Mesothelial cell of epicardium (in vitro differentiated cells): ENCODE measurements at places on chromosomes 3 and 15.

- DNase-seq, result no peak
These were observed 70.2 kb upstream of the ACTC1 start for GRCh38 chr15:34865531-34865930.

DNA sequence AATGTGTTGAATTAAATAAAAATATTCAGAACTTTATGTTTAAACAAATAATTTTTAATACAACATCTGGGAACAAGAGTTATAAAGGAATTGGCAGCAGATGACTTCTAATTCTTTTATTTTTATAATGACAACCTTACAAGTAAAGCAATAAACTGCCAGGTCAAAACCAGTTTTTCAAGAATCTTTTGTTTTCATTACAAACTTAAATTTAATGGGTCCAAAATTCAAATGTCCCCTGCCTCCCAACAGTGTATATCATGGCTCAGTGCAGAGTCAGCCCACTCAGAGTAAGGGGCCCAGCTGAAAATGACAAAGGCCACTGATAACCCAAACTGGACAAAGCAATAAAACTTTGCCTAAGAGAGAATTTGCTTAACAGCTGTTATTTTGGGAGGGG is 81.5 kb downstream of the STRIT1 start:
- DNase-seq, result no peak

DNA sequence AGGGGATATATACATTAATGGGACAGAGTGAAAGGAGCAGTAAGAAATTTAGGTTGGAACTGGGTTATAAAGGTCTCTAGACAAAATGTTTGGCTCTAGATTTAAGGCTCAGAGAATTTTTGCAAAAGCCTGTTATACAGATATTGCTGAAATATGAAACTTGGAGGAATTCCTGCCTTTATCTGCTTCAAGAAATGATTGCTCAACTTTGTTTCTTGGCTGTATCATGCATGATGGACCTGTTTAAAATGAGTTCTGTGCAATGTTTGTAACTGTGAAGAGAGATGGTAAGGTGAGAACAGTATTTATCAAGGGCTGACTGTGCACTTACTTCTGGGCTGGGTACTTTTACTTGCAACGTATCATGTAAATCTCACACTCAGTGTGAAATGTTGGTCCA is 3.3 kb downstream of the CRYBG3 start:
- DNase-seq, result no peak

- DNase-seq, result no peak
These were observed 83.5 kb downstream of the ADAMTS9 start for GRCh38 chr3:64604313-64604712.

- no peak for DNase-seq
These were observed 86.6 kb downstream of the LINGO1 start for GRCh38 chr15:77546050-77546501.

- no peak for DNase-seq
These were observed 161.4 kb upstream of the RARB start for GRCh38 chr3:25266677-25267076.

GRCh38 chr3:143840636-143841035 is 7.6 kb downstream of the SLC9A9 start:
- no peak for DNase-seq

DNA sequence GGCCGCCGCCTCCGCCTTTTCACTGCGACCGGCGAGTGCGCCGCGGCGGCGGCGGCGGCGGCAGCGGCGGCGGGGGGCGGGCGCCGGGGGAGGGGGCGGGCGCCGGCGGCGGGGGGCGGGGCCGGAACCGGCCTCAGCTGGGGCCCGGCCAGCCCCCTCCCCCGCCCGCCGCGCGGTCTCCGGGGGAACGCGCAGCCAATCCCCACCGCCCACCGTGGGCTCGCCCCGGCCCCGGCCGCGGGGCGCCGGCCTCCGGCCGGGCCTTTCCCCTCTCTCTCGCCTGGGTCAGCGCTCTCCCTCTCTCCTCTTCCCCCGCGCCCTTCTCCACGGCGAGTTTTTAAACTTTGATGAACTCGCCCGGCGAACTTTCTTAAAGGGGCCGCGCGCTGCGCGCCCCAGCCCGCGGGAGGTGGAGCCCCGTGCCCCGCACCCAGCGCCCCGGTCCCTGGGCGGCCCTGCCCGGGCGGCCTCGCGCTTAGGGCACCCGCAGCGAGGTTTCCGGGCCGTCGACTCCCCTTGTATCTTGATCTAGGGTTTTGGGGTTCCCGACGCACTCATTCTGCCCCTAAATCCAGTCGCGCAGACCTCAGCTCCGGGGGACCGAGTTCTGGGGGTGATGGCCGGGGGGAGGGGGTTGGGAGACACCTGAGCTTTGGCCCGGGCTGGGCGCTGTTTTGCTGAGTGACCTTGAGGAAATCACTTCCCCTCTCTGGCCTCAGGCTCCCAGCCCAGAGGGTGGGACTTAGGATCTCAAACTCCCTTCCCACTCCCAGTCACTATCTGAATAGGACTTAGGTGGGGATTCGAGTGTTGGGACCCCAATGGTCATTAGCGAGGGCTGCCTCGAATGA is at the start of gene RBPMS2:
Gene RBPMS2, minus strand, starts transcription at position 39 of the 851 bp plus-strand sequence. CDS start 270 bp downstream, outside the sequence.
- peak; percentile 50 for DNase-seq

DNA sequence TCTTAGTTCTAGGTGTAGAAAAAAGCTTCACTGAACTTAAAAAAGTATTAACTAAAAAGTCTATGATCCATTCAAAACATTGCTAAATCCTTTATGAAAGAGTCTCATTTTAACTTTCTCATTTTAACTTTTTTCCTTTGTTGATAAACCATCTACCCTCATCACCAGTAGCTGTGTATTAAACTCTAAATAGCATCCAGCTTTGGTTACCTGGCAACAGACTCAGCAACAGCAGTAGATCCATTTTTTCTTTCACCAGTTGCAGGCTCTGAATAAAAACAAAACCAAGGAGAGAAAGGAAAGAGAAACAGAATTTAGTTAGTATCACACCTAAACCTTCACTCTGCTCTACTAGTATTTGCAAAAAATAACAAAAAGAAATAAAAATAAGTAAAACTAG is 51.6 kb downstream of the TP53BP1 start:
- no peak for DNase-seq

DNA sequence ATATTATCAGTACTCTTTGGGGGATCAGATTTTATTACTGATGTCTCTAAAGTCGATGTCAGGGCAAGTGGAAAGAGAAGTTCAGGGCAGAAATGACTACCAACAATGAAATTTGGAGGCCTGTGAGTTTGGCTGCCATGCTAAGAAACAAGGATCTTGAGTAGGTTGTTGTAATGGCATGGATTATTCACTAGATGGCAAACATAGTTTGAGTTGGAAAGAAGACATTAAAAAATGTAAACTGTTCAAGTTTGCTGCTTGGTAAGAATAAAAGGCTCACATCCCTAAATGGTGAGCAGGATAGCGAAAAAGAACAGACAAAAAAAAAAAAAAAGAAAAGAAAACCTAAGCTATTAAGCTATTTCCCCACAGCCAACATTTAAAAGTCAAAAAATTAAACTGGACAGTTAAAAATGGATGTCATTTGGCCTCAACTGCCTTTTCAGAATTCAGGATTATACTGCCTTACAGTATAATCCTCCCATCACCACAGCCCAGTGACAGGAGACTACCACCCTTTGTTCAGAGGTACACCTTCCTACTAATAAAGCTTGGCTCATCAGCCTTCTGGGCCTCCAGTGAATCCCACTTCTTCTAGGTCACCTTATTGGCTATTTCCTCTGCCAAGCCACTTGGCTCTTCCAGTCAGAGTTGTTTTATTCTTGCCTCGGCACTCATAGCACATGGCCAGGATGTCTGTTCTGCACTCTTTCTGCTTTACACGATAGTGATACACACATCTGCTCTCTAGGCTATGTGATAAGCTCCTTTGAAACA is 163.7 kb downstream of the PLD1 start:
- no peak for DNase-seq

- DNase-seq, result no peak
These were observed 727.5 kb downstream of the TBL1XR1 start for GRCh38 chr3:176469694-176470205.

DNA sequence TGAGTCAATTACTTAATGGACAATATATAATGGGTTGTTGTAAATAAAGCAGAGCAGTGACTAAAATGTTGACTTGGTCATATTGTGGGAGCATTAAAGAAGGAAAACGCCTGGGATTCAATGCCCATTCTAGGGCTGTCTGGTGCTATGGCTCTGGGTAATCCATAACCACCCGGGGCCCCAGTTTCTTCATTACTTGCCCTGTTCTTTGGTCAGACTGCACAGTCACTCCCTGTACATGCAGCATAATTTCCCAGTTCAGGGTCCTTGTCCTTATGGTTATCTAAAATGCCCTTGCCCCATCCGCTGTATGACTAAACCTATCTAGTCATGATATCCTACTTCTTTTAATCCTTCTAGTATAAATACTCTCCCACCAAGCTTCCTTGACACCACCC is 27.5 kb upstream of the DENND4A start:
- DNase-seq, result no peak
